ENCODE measurements at places on chromosomes 3 and 15. TPM values are rescaled to one million over a fixed set of nuclear protein-coding genes. Genes with fewer than 3 reads are reported as not detected.

GRCh38 chr3:3842356-3842755 is 43.1 kb downstream of the LRRN1 start:
- DNase-seq = no peak

DNA sequence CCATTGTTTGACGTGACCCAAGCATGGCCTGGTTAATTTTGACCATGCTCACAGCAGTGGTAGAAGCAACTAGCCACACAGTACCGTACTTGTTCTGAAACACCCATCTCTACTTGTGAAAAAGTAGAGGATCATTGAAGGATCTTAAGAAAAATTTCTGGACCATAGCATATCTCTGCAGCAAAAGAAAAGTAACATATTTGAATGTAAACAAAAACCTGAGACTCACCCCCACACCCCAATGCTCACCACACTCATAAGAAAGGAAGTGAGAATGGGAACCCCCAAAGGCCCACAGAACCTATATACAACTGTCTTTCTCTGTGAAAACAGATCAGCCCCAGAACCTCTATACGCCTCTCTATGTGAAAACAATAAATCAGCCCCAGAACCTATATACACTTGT is 33.8 kb upstream of the TFRC start:
- no peak for DNase-seq

DNA sequence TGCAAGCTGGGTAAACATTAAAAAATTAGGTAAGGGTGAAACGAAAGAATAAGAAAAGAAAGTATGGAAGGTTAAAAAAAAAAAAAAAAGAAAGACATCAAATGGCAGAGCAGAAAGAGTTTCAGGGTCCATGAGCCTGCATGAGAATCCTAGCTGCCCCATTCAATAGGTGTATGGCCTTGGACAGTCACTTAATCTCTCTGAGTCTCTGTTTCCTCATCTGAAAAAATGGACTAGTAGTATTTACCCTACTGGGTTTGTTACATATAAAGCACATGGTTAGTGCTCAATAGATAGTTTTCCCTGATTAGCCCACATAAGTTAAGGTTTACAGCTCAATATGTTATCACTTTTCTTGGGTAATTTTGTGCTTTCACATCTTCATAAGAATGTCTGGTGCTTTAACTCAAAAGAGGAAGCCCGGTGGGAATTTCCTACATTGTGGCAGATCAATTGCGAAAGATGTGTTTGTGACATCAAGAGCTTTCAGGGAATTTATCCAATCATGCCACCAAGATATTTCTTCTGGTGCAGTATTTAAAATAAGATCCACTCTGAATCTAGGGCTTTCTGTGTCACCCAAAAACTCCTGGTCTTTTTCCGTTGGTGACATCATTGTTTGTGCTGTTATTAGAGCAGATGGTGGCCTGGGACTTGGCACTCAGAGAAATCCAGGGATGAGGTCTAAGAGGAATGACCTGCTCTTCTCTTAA is 57.2 kb upstream of the UBE2E1 start:
- DNase-seq = peak; percentile 43

- no peak for DNase-seq
Measured at GRCh38 chr3:83096-83495, 113.5 kb upstream of the CHL1 start.

DNA sequence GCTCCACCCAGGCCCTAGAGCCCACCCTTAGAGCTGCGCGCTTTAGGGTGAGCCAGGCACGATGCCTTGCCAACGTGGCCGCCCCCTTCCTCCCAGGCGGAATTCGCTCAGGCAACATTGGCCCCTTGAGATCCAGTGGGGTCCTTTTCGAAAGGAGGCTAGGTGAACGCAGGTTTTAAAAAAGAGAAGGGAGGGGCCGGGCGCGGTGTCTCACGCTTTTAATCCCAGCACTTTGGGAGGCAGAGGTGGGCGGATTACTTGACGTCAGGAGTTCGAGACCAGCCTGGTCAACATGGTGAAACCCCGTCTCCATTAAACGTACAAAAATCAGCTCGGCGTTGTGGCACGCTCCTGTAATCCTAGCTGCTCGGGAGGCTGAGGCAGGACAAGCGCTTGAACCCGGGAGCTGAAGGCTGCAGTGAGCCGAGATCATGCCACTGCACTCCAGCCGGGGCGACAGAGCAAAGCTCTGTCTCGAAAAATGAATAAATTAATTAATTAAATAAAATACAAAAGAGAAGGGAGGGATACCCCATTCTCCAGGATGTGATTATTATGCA is 984 bp upstream of the RPP25 start:
- no peak for DNase-seq

GRCh38 chr15:60283936-60284335 is 113.8 kb downstream of the ANXA2 start:
- no peak for DNase-seq

GRCh38 chr3:194592798-194593752 is 40.1 kb downstream of the TMEM44 start:
- DNase-seq = peak; percentile 43

GRCh38 chr3:9817436-9817835 is 7.4 kb downstream of the TTLL3 start:
- DNase-seq = no peak

DNA sequence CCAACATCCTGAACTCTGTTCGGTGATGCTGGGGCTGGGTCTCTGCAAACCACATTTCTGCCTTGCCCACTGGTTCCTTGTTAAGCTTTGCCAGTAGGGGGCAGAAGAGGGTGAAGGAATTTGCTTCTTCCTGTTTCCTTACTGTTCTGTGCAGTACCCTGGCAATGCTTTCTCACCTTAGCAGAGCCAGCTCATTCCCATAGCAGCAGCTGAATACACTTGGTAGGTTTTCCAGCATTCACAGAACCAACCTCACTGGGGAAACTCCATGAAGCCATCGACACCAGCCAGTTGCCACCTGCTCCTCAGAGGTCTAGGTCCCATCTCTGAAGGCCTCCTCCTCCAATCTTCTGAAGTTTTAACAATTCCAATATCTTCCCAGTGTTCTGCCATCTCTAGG is 308.4 kb downstream of the PDCD6IP start:
- no peak for DNase-seq

- DNase-seq = no peak
Measured at GRCh38 chr3:148790370-148790769, 37.2 kb upstream of the CPB1 start.

DNA sequence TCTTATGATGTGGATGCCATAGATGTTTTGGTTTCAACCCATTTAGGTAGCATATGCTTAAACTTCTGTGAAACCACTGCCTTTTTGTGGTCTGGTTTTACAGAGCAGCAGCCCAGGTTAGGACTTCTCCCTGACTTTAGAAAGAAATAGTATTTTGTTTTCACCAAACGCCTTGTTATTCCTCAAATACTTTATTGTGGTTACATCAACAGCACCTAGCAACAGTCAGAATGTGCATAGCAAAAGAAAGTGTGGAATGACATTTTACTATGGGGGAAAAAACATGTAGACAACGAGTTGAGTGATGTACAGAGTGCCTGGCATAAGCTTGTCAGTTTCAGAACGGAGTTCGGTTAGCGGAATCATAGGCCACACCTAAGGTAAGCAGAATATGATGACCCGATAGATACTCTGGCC is 159.2 kb downstream of the TPRG1 start:
- no peak for DNase-seq

GRCh38 chr3:114362815-114363214 is 69.0 kb downstream of the TIGIT start:
- DNase-seq = peak; percentile 4

DNA sequence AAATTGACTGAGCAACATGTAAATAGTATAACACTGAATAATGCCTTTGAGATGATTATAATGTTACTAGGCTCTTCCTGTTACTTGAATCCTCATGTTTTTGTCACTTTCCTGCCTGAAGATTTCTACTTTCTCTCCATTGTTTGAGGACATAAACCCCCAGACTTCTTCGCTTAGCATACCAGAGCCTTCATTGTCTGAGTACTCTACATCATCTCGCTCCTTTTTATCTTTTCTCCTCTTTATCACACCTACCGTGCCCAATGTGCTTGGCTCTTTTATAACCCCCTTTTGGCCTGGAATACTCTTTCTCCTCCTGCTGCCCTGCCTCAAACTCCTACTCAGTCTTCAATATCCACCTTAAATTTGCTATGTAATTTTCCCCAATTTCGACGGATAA is 30.3 kb upstream of the MGA start:
- DNase-seq = no peak

DNA sequence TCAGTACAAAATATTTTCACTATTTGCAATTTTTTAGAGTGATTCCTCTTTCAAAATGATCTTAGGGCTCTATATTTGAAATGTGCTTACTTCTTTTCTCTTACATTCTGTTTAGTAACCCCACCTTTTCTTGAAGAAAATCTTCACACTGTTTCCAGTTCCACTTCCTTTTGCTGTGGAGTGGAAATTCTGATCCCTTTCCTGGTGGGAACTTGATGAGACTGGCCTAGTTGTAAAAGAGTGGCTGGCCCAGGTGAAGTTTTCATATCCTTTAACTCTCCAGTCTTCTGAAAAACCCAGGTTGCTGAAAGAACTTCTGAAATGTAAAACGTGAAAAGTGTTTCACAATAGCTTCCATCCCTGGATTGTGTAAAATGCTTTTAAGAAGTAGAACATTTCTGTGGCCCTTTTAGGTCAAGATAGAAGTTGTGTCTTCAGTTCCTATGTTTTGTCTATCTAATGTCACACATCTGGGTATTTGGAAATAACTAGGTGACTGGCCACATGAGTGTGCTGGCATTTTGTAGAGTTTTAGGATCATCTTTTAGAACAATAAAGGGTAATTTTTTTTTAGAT is 84.8 kb upstream of the LRIG1 start:
- DNase-seq = no peak

DNA sequence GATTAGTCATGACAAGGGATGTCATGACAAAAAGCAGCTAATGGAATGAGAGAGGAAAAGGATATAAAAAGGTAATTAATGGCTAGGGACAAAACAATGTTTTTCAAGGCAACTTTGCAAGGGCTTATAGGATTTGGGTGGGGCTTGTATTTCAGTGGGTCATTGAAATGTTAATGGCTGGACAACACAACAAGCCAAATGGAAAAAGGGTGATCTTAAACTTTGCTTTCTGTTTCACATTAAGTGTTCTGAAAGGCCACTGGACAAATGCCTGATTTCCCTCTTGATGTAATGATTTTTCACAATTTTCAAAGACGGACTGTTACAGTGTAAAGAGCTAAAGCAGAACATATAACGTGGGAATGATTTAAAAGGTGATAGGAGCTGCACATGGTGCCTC is 345.0 kb downstream of the TUSC7 start:
- no peak for DNase-seq

- DNase-seq = no peak
Measured at GRCh38 chr3:130715616-130716015, 31.0 kb downstream of the PIK3R4 start.

DNA sequence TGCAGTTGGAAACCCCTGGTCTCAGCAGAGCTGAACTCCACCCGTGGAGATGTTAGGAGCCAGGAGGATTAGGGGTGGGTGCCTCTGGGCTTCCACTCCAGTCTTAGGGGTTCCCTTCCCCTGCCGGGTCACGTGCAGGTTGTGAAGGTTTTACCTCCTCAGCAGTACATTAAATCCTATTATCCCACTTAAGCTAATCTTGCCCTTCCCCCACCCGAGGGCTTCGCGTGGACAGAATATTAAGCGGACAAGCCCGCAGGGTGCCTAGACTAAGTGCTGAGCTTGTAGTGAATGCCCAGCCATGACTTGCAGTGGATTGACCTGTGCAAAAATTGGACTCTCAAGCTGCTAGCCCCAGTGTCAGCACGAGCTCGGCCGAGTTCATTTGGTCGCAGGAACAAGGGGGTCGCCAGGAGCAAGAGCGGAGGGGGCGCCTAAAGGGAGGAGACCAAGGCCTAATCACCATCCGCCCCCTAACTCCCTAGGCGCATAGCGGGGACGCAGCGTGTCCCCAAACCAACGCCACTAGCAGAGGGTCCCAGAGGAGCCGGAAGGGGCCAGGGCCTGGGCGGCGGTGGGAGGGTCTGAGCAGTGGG is 498 bp upstream of the SEMA4B start:
- DNase-seq = no peak

GRCh38 chr3:160099834-160100233 is 111.2 kb downstream of the IL12A start:
- DNase-seq = no peak

DNA sequence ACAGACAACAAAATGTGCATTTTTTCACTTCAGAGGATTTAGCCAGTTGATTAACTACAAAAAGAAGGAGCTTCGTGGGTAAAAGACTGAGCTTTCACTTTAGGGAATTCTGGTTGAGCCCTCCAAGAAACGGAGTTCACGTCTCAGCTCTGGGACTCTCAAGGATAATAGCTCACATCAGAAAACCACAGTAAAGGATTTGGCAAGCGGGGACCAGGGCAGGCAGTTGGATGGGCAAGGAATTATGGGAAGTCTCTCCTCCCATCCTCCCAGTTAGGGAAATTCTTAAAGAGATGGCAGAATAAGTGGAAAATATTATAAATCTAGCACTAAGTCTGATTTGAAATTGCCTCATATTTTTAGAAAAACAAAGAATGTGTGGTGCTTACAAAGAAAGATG is 188.3 kb upstream of the EOMES start:
- no peak for DNase-seq

DNA sequence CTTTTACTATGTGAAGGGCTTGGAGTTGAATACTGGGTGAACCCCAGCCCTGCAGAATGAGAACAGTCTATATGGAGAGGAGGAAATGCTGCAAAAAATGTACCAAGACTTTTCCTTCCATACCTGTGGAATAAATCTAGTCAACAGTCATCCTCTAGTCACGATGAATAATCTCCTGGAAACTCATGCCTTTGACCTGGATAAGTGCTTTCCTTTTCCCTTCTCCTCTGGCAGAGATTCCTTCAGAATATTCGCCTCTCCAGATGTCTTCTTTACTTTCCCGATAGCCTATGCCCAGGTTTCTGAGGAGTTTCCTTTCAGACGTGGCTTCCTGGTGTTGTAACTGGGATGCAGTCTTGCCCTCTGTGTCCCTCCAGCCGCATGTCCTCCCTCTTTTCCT is 28.1 kb downstream of the CCNL1 start:
- DNase-seq = no peak

DNA sequence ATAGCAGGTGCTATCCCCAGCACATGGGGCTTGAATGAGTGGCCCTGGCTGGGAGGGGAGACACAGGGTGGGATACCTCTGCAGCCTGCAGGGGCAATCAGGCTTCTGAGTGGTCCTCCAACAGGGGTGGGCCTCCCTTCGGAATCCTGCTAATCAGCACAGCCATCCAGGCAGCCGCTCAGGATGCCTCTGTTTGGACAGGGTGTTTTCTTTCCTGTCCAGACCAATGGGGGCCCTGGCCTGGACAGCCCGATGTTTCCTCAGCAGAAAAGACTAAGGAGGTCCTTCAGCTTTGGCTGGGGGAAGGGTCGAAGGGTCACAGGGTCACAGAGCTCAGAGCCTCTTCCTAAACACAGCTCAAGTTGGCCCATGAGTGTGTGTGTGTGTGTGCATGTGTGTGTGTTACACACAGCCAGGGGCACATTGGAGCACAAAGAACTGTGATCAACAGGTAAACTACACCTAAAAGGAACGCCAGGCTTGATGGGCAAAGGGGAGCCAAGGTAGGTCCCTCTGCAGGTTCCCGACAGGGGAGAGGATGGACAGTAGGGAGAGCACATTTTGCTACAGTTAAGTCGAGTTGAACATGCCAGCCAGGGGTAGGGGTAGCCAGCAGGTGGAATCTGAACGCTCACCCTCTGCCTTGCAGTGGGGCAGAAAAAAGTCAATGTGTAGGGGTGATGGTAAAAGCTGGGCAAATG is 1.1 kb upstream of the HAPLN3 start:
- no peak for DNase-seq

GOLGA8G gene
- total RNA-seq = not detected

PGBD4 gene
- 2.0 TPM for total RNA-seq

ERC2 gene
- 0.14 TPM for total RNA-seq

LNP1 gene
- total RNA-seq = 3.1 TPM

GPX1 gene
- 189 TPM for total RNA-seq

GHSR gene
- not detected for total RNA-seq

NISCH gene
- total RNA-seq = 18.4 TPM

RTP3 gene
- total RNA-seq = not detected
